Epithelial cell of esophagus (primary cell): ENCODE measurements at places on chromosomes 16 and 17.

- no peak for DNase-seq
Observed at GRCh38 chr16:74264811-74265210, 31.8 kb upstream of the PSMD7 start.

- DNase-seq: no peak
Observed at GRCh38 chr17:29585080-29585751, 4.2 kb downstream of the GIT1 start.

DNA sequence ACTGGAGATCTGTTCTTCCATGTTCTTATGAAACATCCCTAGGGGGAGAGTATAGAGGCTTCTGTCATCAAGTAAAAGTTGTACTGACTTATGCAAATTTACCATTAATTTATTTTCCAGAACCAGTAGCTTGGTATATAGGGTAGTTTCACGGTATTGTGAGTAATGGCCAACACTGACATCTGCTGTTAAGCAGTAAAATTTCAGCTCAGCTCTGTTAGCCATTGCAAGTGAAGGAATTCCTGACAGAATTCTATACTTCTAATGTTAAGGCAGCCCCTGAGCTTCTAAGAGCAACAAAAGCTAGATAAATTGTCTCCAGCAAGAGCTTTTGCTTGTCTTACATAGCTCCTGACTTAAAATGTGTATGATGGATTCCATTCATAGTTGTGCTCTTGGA is 613.5 kb upstream of the C16orf82 start:
- DNase-seq: no peak

- no peak for DNase-seq
Observed at GRCh38 chr17:50362661-50363060, 10.3 kb downstream of the MRPL27 start.

DNA sequence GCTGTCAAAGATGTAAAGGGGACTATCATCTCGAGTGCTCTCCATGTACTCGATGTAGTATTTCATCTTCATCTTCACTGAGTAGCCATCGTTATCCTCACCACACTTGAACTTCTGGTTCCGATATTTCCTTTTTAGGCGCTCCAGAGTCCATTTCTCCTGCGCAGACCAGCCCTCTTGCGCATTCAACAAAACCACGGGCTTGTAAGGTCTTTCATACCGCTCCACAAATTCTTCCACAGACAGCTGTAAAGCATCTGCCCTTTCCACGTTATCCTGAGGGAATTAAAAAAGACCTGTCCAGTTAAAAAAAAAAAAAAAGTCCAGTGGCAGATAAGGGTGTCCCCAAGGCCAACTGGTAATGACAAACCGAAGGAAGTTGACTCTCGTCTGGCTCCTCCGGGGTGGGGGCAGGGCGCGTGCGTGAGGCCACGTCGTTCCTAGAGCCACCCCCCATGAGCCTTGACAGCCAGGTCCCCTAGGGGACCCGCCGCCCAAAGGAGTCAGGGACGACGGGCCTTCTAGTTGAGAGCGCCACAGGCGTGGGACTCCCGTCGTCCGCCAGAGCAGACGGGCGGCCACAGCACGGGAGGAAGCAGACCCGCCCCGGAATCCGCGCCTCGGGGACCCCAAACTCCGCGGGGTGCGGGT is 701 bp downstream of the JMJD6 start:
- peak; percentile 39 for DNase-seq

GRCh38 chr17:74633326-74633725 is 9.8 kb upstream of the CD300E start:
- no peak for DNase-seq

- DNase-seq: no peak
Observed at GRCh38 chr17:79888811-79889634, 49.8 kb upstream of the CBX4 start.

- no peak for DNase-seq
Observed at GRCh38 chr16:52634528-52634927, 87.6 kb upstream of the TOX3 start.

- no peak for DNase-seq
Observed at GRCh38 chr16:1426734-1427471, 4.0 kb upstream of the PERCC1 start.

DNA sequence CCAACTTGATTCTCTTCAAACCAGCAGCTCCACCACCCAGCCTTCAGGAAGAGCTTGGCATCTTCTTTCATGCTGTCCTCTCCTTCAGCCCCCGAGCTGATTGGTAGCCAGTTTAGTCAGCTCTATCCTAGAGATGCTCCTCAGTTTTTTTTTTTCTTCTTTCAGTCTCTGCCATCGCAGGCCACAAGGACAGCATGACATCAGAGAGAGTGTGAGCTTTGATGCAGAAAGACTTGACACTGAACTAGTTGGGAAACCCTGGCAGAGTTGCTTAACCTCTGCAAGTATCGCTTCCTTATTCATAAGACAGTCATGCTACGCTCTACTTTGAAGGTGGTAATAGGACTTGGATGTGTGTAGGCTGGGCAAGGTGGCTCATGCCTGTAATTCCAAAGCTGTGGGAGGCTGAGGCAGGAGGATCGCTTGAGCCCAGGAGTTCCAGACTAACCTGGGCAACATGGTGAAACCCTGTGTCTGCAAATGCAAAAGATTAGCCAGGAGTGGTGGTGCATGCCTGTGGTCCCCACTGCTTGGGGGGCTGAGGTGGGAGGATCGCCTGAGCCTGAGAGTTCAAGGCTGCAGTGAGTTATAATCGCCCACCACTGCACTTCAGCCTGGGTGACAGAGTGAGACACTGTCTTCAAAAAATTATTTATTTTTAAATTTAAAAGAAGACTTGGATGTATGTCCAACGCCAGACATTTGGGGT is 2.6 kb downstream of the CD300LB start:
- no peak for DNase-seq

GRCh38 chr16:13193721-13194120 is 292.3 kb downstream of the SHISA9 start:
- DNase-seq: no peak

DNA sequence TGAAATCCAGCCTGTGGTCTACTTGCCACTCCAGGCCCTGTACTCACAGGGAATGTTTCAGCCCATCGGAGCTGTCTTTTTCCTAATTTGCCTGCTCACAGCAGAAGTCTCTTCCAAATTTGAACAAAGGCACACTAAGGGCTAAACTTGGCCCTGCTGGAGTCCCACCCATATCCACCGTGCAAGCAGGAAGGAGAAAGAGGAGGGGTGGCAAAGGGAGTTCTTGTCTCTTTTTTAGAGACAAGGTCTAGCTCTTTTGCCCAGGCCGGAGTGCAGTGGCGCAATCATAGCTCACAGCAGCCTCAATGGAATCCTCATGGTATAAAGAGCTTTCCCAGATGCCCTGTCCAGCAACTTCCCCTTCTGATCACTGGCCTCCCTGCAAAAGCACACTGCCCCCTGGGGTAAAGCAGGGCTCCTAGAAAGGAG is 2.7 kb upstream of the PRM1 start:
- no peak for DNase-seq

DNA sequence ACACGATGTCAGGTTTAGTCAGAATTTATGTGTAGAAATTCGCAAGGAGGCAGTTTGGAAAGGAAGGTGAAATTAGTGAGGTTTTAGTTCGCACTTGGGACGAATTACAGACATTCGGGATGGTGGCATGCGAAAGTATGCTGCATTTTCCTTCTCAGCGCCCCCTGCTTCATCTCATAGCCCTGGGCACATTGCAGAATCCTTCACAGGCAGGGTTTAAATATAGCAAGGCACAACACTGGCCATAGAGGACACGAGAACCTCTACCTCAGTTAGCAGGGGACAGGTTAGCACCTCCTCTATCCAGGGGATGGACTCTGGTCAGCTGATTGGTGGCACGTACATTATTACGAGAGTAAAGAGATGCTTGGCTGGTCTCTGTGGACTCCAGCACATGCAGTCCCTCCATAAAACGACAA is 47.5 kb downstream of the MAP2K6 start:
- DNase-seq: no peak

DNA sequence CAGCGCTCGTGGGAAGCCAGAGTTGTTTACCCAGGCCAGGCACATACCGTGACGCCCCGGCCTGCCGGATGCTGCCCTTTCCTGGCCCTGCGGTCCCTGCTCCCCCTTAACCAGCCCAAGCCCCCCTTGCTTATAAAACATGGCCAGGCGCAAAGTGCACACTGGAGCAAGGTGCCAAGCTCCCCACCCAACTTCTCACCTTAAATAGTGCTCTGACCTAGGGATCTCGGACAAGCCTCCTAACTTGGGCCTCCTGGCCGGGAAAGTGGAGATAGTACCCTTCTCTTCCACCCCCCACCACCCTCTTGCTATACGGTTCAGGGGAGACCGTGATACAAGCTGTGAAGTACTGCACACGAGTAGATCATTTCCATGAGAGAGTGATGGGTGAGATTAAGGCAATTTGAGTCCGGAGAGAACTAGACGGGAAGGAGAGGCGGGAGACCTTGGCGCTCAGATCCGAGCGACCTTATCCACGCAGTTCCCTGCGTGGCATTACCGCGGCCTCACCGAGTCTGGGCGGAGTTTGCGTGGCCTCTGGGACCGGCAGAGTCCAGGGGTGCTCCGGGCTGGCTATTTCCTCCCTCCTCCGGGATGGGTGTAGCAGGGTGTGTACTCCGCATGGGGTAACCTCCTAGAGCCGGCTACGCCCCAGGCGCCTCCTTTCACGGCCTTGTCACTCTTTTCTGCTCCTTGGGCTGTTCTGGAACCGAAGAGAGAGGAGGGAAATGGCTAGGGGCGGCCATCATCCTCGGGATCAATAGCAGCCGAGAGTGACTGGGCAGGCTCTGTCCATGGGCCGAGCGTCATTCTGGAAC is 4.4 kb upstream of the LHX1 start:
- DNase-seq: no peak

GRCh38 chr17:30388321-30389179 is 9.8 kb downstream of the CPD start:
- no peak for DNase-seq

DNA sequence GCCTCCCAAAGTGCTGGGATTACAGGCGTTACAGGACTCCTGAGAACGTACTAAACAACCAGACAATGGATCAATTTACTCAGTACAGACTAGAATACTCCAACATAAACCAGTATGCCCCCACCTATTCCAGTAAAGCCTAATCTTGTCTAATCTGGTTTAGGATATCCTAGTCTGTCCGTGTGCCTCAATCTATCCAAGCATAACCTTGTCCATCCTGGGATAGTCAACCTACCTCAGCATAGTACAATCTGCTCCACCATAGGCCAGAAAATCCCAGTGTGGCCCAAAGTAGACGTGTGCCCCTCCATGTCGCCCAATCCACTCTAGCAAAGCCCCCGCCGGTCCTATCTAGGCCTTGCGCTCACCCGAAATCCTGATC is 625 bp downstream of the DVL2 start:
- no peak for DNase-seq

DNA sequence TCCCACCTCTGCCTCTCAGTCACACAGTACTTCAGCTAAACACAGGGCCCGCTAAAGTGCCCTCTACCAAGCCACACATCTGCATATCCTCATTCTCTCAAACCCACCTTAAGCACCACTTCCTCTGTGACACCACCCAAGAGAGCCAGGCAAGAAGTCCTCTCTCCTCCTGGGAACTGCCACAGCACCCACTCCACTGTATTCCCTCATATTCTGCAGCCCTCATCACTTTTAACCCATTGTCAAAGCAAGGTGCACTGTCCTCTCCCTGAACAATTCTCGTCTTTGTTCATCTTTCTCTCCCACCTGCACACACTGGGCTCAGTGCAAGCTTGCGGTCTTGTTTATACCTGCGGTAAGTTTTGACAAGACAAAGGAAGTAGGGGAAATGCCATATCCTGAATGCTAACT is 13.6 kb downstream of the CHD9 start:
- no peak for DNase-seq

DNA sequence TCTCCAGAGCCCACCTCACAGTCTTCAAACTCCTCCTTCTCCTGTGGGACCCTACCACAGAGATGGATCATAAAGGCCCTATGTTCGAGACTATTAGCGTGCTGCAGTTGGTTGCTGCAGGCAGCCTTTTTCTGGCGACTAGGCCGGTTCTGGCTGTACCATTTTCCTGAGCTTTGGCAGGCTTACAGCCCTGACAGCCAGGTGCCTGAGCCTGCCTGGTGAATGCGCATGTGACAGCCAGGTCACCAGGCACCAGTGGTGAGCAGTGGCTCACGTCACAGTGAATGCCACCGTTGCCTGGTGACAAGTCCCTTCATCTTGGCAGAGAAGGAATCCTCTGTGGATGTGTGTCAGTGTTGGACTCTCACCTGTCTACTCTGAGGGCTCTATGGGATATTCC is 978.8 kb downstream of the KCNJ18 start:
- DNase-seq: no peak

DNA sequence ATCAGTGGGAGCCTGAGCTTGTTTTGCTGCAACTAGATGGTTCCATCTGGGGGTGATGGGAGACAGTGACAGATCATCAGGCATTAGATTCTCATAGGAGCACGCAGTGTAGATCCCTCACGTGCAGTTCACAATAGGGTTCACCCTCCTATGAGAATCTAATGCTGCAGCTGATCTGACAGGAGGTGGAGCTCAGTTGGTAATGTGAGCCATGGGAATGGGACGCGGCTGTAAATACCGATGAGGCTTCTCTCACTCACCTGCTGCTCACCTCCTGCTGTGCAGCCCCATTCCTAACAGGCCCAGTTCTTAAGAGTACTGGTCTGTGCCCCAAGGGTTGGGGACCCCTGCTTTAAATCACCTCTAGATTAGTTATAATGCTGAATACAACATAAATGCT is 137.5 kb upstream of the PLEKHM1 start:
- no peak for DNase-seq

GRCh38 chr17:62665599-62665998 is 38.1 kb downstream of the MRC2 start:
- DNase-seq: no peak

GRCh38 chr17:31798205-31798724 is 60.8 kb downstream of the COPRS start:
- DNase-seq: no peak

DNA sequence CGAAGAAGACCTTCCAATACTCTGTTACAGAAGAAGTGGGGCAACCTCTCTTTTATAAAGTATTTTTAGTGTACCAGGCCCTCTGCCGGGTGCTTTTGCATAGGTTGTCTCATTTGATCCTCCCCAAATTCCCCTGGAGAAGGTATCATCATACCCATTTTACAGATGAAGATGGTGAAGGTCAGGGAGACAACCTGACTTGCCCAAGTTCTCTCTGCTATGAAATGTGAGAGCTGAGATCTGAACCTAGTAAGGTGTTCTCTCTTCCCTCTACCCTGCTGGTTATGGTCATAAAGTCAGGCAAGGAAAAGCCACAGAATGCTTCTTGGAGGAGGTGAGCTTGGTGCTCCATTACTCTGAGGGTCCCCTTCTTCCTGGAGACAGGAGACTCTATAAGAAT is 28.1 kb upstream of the HERPUD1 start:
- no peak for DNase-seq
